ENCODE measurements at places on chromosomes 2 and 18.

DNA sequence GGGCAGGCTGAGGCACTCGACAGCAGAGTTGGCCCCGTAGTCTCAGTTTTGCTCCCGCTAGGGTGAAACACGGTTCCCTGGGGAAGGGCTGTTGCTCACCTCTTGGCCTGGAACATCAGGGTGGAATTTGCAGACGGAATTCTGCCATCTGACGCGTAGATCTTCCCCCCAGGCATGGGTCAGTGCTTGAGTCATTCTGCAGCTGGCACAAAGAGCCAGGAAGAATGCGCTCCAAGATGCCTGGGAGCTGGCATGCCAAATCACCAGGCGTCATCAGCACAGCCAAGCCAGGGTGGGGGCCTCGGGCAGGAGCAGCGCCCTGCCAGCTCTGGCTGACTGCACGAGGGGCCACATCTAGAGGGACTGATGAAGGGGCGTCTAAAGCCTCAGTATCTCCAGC lies 42.7 kb downstream of the ODC1 start:
- DNase-seq: no peak

- DNase-seq: no peak
Measured at GRCh38 chr2:64173156-64174135, 29.2 kb upstream of the PELI1 start.

GRCh38 chr18:74625157-74625556 lies 27.5 kb downstream of the ZNF407 start:
- DNase-seq: peak; percentile 58

GRCh38 chr18:59049721-59050660 lies 89.7 kb upstream of the SEC11C start:
- DNase-seq: no peak

DNA sequence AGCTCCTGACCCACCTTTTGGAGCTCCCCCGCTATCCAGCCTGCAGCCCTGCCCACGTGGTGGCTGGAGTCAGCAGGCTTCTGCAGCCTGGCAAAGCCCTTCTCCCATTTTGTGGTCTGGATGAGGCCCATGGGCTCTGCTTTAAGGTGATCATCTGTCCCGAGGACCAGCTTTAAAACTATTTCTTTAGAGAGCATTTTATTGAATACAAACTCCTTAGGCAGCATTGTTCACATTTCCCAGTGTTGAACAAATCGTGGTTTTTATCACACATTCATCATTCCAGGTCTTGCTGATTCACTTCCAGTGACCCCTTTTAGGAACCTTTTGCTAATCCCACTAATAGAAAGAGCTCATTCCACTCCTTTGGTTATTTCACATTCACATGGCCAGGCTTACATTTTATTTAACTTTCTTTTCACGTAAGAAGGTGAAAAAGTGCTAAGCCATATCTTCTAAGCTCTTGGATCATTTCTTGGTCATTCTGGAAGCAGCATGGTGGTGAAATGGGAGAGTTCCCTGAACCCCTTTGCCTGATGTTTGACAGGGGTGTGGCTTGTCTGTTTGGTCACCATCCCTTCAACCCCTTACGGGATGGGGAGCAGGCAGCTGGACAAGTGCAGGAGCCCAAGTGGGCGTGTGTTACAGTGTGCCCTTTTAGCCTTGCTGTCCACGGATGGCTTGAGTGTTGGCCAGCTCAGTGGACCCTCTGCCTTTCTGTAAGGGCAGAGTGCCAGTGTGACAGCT lies 80.4 kb upstream of the RAPGEF4 start:
- no peak for DNase-seq

DNA sequence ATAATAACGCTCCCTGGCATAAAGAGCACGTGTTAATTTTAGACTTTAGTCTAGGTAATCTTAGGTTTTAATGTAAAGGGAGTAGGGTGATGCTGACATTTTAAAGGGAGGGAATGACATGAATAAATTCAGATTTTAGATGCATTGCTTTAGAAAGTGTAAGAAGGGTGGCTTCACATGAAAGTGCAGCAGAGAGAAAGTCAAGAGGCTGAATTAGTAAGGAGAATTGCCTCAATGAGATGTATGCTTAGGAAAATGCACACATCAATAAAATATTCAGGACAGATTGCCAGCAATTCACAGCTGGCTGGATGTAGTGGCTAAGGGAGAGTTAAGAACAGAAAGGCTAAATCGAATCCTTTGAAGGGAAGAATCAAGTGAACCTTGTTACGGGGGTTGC lies 165.5 kb upstream of the CDH19 start:
- no peak for DNase-seq

GRCh38 chr2:64943387-64944150 lies 45.6 kb upstream of the SLC1A4 start:
- DNase-seq: peak; percentile 64

GRCh38 chr2:136236019-136236418 lies 118.1 kb upstream of the CXCR4 start:
- no peak for DNase-seq

All from MV-4-11 (cell line).